AG10803 (cell line): ENCODE measurements at places on chromosomes 3 and 15.
A peak's percentile ranks its signal among the peaks of the same experiment; 100 is the strongest.

- no peak for DNase-seq
Measured at GRCh38 chr15:64050281-64051092, 4.2 kb upstream of the DAPK2 start.

GRCh38 chr15:33934396-33934795 lies 33.9 kb upstream of the CHRM5 start:
- no peak for DNase-seq

GRCh38 chr15:63156755-63157117 lies 541 bp downstream of the RPS27L start:
- peak; percentile 46 for DNase-seq

DNA sequence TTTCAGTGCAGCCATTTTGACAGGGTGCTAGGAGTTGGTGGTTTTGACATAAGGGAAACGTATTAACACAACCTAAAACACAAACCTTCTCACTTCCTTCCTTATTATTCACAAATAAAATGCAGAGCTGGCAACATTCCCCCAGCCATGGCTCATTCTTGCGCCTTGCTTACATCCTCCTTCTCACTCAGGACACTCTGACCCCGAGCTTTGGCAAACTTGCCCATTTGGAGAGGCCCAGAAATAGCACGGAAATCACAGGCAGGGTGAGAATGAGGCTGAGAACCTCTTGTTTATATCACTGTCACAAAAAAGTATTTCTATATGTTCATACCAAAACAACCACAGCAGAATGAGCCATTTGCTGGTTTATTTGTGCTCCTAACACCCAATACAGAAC lies 244.3 kb downstream of the NTRK3 start:
- no peak for DNase-seq

- DNase-seq: peak; percentile 37
Measured at GRCh38 chr3:64355401-64355807, 130.1 kb upstream of the PRICKLE2 start.

GRCh38 chr15:59247364-59247763 lies 40.7 kb downstream of the LDHAL6B start:
- peak; percentile 79 for DNase-seq
